CD14-positive monocyte (primary cell): ENCODE measurements at places on chromosomes 13 and 19.

DNA sequence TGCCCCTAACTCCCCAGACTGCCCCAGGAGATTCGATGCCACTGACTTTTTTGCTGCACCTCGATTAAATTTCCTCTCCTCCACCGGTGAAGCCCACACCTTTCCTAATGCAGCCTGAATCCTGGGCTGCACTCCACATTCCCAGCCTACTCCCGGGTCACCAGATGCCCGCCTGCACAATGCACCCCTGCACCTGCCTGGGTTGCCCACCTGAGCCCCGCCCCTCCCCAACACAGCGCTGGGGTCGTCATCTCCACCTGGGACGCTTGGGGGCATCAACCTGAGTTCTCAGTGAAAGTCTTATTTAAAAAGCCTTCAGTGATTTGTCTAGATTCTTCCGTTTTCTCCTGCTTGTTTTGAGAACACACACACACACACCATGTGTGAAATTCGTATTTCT lies 24.5 kb upstream of the DPP9 start:
- DNase-seq, result no peak

GRCh38 chr13:80783926-80784565 lies 443.1 kb upstream of the SPRY2 start:
- DNase-seq, result no peak

- DNase-seq, result no peak
Observed at GRCh38 chr13:108176685-108177274, 38.6 kb downstream of the LIG4 start.

GRCh38 chr19:55643887-55644176 lies 383 bp downstream of the ZNF581 start:
- no peak for DNase-seq

DNA sequence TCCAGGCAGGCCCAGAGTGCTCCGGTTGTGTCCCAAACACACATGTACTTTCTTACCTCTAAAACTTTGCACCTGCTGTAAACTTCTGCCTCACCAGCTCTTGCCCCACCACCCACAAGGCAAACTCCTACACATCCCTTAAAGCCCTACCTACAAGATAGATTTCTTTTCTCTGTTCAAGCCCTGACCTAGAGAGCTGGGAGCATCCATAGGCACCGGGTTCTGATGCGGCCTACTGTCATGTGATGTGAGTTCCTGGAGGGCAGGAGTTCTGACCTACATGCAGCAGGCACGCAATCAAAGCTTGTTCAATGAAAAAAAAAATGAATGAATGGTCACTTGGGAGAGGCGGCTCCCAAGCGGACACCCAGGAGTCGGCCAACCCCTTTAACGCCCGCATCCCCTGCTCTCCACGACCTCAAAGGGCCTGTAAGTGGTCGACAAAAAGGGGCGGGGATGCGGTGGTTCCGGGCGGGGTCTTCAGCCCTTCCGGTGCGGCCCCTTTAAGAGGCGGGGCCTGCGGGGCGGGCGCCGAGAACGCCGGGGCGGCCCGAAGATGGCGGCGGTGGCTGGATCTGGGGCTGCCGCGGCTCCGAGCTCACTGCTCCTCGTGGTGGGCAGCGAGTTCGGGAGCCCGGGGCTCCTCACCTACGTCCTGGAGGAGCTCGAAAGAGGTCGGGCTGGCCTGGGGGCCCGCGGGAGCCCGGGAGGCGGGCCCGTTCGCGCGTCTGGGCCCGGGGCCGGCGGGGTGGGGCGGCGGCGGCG lies at the start of gene MAP1S:
MAP1S (plus strand) TSS at position 534 of the 765 bp plus-strand sequence; CDS start at position 557, 23 bp downstream.
- DNase-seq, result peak; percentile 58

GRCh38 chr13:24341439-24341838 lies 32.1 kb downstream of the C1QTNF9 start:
- no peak for DNase-seq

GRCh38 chr19:12939975-12940423 lies 1.6 kb downstream of the CALR start:
- no peak for DNase-seq

DNA sequence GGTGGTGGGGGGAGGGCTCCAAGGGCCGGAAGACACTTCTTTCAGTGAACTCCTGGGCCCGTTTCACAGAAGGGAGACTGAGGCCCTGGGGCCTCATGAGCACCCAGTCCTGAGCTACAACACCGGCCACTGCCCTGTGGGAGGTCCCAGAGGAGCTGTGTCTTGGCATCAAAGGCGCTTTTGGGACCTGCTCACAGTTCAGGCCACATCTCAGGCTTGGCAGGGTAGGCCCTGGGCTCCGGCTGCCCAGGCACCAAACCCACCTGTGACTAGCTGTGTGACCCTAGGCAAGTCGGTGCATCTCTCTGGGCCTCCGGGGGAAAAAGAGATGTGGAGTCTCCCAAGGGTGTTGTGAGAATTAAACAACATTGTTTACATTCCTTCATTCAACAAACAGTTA lies 29.5 kb downstream of the NFILZ start:
- DNase-seq, result no peak

GRCh38 chr19:15633082-15633835 lies 7.4 kb upstream of the CYP4F3 start:
- DNase-seq, result peak; percentile 29

DNA sequence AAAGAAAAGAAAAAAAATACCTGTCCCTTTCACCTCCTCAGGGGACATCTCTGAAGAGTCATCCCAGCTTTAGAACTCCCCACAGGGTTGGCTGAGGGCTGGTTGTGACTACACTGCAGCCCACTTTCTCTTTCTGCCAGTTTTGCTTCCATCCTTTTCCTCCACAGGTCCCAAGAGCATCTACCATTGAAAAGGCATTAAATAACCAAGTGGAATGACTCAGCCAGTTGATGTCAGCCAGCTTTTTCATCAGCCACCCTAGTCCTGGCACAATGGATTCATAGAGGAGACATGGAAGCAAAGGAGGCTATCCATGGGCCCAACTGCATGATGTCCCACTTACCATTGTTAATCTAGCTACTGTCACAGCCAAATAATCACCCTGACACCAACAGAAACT lies 9.2 kb upstream of the RCBTB1 start:
- DNase-seq, result no peak

- DNase-seq, result no peak
Observed at GRCh38 chr13:102993348-102993747, 72.9 kb downstream of the SLC10A2 start.

GRCh38 chr19:3131168-3131567 lies 4.7 kb upstream of the GNA15 start:
- no peak for DNase-seq

- DNase-seq, result no peak
Observed at GRCh38 chr19:5434970-5435641, 20.1 kb upstream of the ZNRF4 start.

DNA sequence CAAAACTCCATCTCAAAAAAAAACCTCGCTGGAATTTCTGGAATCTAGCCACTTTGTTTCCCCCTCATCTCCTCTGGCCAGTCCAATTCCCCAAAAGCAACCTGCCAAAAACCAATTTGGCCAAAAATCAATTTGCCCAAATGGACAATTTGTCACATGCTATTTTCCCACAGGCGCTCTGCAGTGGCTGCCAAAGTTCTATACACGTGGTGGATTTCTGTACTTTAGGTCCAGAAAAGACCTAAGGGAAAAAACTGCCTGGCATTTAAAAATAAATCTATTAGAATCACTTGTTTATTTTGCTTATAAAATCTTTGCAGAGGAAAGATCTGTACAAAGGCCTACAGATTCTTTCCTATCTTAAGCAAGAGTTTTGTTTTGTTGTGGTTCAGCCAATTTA lies 79.4 kb downstream of the MAP4K1 start:
- DNase-seq, result no peak

DNA sequence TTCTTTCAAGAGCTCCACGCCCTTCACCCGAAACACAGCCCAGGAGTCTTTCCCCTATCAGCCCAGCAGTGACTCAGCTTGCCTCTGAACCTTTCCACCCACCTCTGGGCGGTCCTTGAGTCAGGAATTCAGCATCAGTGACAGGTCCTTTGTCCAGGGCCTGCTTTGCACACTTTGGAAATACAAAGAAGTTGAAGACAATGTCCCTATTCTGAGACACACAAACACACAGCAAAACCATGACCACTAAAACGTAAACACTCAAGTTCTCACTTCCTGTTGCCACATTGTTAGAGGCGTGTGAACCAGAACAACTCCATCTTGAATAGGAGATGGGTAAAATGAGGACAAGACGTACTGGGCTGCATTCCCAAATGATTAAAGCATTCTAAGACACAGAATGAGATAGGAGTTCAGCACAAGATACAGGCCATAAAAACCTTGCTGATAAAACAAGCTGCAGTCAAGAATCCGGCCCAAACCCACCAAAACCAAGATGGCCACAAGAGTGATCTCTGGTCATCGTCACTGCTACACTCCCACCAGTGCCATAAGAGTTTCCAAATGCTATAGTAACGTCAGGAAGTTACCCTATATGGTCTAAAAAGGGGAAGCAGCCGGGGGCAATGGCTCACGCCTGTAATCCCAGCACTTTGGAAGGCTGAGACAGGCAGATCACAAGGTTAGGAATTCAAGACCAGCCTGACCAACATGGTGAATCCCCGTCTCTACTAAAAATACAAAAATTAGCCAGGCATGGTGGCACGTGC lies 49.2 kb upstream of the ATP12A start:
- peak; percentile 43 for DNase-seq

GRCh38 chr13:34637138-34637537 lies 304.9 kb upstream of the NBEA start:
- DNase-seq, result no peak

- DNase-seq, result no peak
Observed at GRCh38 chr13:34681405-34681955, 260.6 kb upstream of the NBEA start.

- no peak for DNase-seq
Observed at GRCh38 chr19:52227196-52227940, 37.5 kb downstream of the PPP2R1A start.

GRCh38 chr19:4123615-4124568 lies at the start of gene MAP2K2:
Gene MAP2K2 (minus strand): TSS chr19:4124122. CDS start chr19:4123875, 247 bp downstream.
- peak; percentile 91 for DNase-seq

GRCh38 chr19:6354098-6354674 lies 7.1 kb upstream of the CLPP start:
- no peak for DNase-seq

DNA sequence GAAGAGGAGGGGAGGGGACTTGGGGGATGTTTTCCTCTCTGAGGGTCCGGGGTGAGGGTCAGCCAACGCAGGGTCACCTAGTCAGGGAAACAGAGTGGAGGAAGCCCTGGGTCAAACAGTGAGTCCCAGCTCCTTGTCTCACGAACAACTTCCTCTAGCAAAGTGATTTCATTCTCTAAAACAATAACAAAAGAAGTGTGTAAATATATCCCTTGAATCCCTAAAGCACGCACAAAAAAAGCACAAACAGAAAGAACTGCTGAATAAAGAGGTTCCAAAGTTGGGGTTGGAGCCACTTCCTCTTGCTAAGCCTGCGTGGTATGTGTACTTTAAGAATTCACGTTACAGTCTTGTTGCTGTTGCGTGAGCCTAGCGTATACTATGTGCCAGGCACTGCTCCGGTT lies 1.5 kb upstream of the C5AR2 start:
- peak; percentile 71 for DNase-seq
